Mucosa of descending colon (tissue), 3 donors: ENCODE measurements at places on chromosomes 13 and 19. TPM values are rescaled to one million over a fixed set of nuclear protein-coding genes. Genes with fewer than 3 reads are reported as not detected.

The RYR1 gene
- total RNA-seq: 1.3 TPM

The FLT3LG gene
- total RNA-seq: 3.3 TPM

The HAUS8 gene
- total RNA-seq: 13.6 TPM

The GPATCH1 gene
- 11.9 TPM for total RNA-seq

The LRG1 gene
- 7.9 TPM for total RNA-seq

The MIA gene
- total RNA-seq: 2.5 TPM

The KLK11 gene
- 1.0 TPM for total RNA-seq

The ZNF776 gene
- 14.5 TPM for total RNA-seq

The ZNF585A gene
- 15.4 TPM for total RNA-seq

The NAPSA gene
- 1.8 TPM for total RNA-seq

The CEACAM8 gene
- 5.1 TPM for total RNA-seq

The APC2 gene
- total RNA-seq: 5.9 TPM

The EXOC3L2 gene
- total RNA-seq: 1.2 TPM

The CHST8 gene
- total RNA-seq: not detected

The OR7D2 gene
- not detected for total RNA-seq

The PABPC3 gene
- total RNA-seq: 0.17 TPM

The ZNF557 gene
- 10.3 TPM for total RNA-seq

The TEX26 gene
- not detected for total RNA-seq

The STOML3 gene
- total RNA-seq: 0.52 TPM

The USHBP1 gene
- total RNA-seq: 0.52 TPM

The KASH5 gene
- not detected for total RNA-seq

The IL12RB1 gene
- 1.8 TPM for total RNA-seq

The ZNF256 gene
- 3.7 TPM for total RNA-seq

The CGB1 gene
- not detected for total RNA-seq

The SYNGR4 gene
- 0.41 TPM for total RNA-seq

The LSM14A gene
- 72.5 TPM for total RNA-seq

The UBE2L5 gene
- total RNA-seq: not detected

The EID2 gene
- 9.6 TPM for total RNA-seq

The LYPD5 gene
- 4.8 TPM for total RNA-seq

The PEG3 gene
- total RNA-seq: 27.2 TPM

The LGALS14 gene
- not detected for total RNA-seq

The APOC1 gene
- total RNA-seq: 12.7 TPM

The CCNA1 gene
- total RNA-seq: not detected

The COL4A2 gene
- total RNA-seq: 389 TPM

The MEIOSIN gene
- not detected for total RNA-seq

The SPATA13 gene
- total RNA-seq: 35.6 TPM

The ARGLU1 gene
- 88.5 TPM for total RNA-seq

The PRR12 gene
- total RNA-seq: 37.3 TPM

The RAB20 gene
- total RNA-seq: 45.2 TPM

The PRR36 gene
- 0.23 TPM for total RNA-seq

The C19orf38 gene
- total RNA-seq: 1.9 TPM

The ZNF541 gene
- total RNA-seq: 0.22 TPM

The C3 gene
- total RNA-seq: 473 TPM

The NAPA gene
- total RNA-seq: 109 TPM

The PSG2 gene
- total RNA-seq: not detected

The SGCG gene
- total RNA-seq: 0.41 TPM

The TMIGD2 gene
- total RNA-seq: 1.2 TPM

The ECSIT gene
- 57.9 TPM for total RNA-seq

The SLC25A42 gene
- total RNA-seq: 9.4 TPM
